ENCODE measurements at places on chromosomes 1 and 21.
A peak's percentile ranks its signal among the peaks of the same experiment; 100 is the strongest.

DNA sequence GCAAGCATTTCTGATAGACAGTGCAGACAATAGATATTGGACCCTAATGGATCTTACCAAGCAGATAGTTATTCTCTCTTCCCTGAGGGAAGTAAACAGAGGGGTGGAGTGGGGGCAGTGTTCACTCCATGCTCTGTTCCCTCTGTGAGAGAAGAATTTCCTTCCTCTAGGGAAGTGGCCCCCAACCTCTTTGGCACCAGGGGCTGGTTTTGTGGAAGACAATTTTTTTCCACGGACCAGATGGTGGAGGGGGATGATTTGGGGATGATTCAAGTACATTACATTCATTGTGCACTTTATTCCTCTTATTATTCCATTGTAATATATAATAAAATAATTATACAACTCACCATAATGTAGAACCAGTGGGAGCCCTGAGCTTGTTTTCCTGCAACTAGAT, 459.9 kb downstream of the ADGRL2 start:
- DNase-seq = no peak

- peak; percentile 78 for DNase-seq
Observed at GRCh38 chr1:236142253-236143103, at the start of gene GPR137B. GPR137B (plus strand) TSS chr1:236142539; CDS start chr1:236142623, 84 bp downstream.

DNA sequence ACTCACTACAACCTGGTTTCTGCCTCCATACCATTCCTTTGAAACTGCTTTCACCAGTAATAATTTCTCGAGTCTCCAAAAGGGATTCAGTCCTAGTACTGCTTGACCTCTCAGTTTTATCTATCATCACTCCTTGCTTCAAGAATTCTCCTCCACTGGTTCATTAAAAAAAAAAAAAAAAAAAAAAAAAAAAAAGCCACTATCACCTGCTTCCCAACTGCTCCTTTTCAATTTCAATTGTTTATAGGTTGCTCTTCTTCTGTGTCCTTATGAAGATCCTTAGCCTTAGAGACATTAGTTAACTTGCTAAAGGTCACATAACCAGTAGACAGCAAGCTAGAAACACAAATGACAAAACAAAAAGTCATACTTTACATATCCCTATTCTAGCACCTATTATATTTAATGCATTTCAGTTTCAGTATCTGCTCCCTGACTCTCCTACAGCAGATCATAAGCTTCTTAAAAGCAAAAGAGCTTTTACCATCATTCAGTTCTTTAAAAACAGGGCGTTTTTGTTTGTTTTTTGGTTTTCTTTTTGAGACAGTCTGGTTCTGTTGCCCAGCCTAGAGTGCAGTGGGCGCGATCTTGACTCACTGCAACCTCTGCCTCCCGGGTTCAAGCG, 7.1 kb downstream of the NRDC start:
- DNase-seq = no peak

- no peak for DNase-seq
Observed at GRCh38 chr1:28114844-28115243, 26.4 kb upstream of the EYA3 start.

DNA sequence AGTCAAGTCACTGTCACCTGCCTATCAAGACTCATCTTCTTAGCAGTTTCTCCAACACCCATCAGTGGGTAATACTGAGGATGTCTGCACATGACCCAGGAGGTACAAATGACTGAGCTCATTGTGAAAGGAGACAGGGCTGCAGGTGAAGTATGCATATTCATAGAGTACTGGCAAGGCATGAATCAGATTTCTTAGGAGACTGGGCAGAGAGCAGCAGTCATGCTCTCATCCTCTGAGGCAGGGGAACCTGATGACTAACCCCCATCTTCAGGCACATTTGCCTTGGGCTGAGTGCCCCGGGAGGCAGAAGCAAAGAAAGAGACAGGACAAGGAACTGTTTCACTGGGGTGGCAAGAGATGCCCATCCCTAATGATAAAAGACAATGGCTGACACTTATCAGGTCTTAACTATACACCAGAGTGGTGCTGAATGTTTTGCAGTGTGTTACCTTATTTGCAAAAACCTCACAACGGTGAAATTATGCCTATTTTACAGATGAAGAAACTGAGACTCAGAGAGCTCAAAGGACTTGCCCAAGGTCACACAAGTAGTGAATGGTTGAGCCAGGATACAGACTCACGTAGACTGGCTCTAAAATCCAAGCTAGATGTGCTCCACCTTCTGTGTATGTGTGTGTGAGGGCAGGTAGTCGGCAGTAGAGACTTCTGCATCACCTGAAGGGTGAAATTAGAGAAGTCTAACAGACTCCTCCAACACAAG, 9.2 kb upstream of the GRHL3 start:
- no peak for DNase-seq

DNA sequence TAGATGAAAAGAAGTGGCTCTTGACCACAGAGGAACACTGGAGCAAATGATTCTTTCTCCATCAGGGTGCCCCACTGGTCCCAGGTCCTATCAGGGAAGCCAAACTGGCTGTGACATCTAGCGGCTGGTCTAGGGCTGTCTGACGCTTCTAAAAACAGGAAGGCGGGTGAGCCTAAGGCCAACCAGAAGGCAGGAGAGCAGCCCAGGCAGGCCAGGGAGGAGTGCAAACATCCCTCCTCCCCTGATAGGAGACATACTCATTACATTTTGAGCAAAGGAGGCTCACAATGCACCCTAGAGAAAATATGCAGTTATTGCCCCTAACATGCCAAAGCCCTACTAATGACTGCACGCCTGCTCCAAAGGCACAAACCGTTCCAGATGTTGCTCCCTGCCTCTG, 10.4 kb upstream of the FOXE3 start:
- no peak for DNase-seq

DNA sequence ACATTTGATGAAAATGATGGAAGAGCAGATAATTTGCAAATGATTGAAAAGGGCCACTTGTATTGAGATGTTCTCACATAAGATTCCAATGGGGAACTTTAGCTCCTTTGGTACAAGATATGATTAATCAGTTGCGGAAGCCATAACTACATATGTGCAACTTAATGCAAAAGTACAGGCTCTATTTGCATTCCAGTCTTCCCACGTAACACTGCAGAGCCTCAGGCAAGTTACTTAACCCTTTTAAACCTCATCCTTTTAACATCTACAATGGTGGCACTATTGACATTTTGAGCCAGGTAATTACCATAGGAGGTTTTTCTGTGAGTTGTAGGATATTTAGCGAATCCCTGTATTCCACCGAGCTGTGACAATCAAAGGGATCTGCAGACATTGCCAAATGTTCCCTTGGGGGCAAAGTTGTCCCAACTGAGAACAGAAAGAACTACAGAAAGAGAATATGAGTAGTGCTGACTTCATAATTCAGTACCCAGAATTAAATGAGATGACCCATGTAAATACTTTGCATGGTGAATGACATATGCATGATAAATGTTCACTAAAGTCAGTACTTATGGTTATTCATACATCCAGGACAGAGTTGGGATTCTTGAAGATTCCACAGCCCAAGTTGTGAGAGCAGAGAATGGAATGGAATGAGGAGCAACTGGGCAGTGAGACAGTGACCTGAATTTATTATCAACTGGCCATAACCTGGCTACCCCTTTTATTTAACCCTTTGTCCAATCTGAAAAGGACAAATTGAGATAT, 62.6 kb downstream of the SPAG17 start:
- no peak for DNase-seq

GRCh38 chr1:221903594-221903993, 161.7 kb upstream of the DUSP10 start:
- DNase-seq = no peak

GRCh38 chr1:9465640-9466039, 73.6 kb upstream of the SLC25A33 start:
- DNase-seq = no peak

- no peak for DNase-seq
Observed at GRCh38 chr1:53945183-53945432, 391 bp downstream of the IFT25 start.

DNA sequence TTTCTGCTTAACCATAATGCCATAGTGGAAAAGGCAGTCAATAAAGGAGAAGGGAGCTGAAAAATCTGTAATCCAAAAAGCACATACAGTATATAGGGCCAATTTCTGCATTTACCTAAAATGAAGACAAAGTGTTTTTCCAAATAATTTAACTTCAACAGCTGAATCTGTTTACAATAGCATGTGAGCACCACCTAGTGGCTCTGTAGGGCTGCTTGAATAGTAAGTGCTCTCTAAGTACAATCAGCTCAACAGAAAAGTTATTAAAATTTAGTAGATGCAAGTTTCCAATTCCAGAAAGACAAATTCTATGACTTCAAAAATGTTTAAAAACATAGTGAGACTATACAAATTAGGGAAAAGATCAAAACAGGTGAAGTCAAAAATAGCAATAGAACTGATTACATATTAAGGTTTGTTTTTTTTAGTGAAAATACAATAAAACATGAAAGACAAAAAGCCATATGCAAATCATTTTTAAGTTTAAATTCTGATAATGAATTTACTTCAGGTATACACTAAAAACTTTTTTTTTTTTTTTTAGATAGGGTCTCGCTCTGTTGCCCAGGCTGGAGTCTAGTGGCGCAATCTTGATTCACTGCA, 220.0 kb downstream of the SETD4 start:
- DNase-seq = no peak

GRCh38 chr1:147245586-147246021, 3.1 kb downstream of the CHD1L start:
- DNase-seq = no peak

- DNase-seq = no peak
Observed at GRCh38 chr1:29939079-29939478, 702.8 kb downstream of the PTPRU start.

DNA sequence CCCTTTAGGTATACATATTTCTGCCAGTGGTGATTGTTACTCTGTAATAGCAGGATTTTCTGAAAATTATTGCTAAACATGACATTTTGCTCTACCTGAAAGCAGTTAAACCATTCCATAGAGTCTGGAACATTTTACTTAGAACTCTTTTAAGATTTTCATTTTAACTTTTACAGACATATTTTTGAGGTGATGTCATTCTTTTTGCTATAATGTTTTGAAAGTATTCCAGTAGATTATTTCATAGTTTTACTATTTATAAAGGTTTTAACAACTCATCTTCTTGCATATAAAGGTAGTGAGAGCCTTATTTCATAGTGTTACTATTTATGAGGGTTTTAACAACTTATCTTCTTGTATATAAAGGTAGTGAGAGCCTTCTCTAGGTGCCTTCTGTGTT, 42.9 kb downstream of the PTBP2 start:
- no peak for DNase-seq

- DNase-seq = no peak
Observed at GRCh38 chr1:11453742-11454491, 25.0 kb upstream of the DISP3 start.

DNA sequence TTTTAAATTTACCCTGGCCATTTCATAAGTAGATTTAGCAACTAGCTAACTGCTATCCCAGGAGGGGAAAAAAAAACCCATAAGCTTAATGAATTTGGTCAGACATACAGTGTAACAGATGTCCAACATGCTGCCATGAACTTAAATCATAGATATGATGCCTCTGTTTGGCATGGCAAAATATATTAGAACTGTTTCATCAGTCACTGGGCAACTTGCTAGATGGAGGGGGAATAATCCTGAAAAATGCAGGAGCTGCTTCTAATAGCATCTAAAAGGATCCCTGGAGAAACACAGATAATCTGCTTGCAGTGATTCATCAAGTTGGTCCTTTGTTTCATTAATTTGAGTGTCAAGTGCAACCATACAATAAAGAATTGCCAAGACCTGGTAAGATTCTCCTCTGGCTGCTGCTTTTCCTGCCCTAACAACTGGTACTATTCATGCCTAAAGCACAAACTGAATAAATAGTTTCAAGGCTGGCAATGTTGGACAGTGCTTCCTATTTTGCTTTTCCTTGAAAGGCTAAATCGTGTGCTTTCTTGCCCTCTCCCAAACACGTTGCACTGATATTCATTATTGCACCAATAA, 1.5 kb upstream of the ST6GALNAC5 start:
- no peak for DNase-seq

GRCh38 chr1:31707711-31708110, 3.9 kb upstream of the COL16A1 start:
- no peak for DNase-seq

DNA sequence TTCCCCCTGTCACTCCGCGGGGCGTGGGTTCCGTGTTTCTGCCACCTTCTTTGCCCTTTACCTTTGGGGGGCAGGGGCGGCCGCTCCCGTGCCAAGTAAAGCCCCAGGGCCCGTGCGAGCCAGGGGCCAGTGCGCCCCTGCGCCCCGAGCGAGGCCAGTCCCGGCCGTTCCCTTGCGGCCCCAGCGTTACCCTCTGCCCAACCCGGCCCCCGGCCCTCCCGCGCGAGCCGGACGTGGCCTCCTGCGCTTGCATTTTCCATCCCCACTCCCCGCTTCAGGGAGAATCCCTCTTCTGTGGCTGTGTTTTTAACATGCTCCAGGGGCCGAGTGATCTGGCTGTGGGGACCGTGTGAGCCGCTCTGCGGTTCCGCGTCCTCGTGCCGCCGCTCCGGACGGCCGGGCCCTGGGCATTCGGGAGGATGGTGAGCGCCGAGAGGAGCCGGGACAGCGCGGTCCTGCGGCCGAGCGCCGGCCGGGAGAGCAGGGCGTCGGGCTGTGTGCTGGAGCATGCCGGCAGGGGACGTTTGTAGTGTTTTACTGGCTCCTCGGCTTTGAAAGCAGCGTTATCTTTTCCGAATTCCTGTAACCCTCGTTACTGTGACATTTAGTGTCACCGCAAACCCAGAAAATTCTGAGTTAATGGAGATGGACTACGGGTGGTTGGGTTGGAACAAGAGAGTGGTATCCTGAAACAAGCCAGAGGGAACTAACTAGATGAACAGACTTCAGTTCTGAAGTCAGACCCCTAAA, 1.0 kb downstream of the GALNT2 start:
- no peak for DNase-seq
